ENCODE measurements at places on chromosomes 7 and 10.

GRCh38 chr7:46484906-46485305 is 563.8 kb upstream of the IGFBP3 start:
- no peak for DNase-seq

GRCh38 chr7:34567906-34568305 is 90.1 kb upstream of the NPSR1 start:
- no peak for DNase-seq

- DNase-seq: peak; percentile 36
Observed at GRCh38 chr10:102040305-102041050, 15.5 kb downstream of the ARMH3 start.

- DNase-seq: peak; percentile 28
Observed at GRCh38 chr7:46139079-46139478, 218.0 kb upstream of the IGFBP3 start.

DNA sequence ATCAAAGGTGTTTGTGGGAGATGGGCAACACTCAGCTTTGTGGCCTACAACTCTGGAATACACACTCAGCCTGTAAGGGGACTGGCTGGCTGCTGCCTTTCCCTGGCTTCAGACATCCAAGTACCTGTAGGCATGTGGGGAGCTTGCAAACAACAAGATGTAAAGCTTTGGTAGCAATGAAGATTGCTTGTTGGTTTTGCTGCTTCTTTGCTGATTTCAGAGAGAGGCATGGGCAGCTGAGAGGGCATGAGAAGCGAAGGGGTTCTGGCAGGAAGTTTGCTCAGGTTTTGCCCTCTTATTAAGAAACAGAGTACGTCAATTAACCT is 434.8 kb downstream of the LRMDA start:
- DNase-seq: no peak

- peak; percentile 62 for DNase-seq
Observed at GRCh38 chr7:78149787-78150186, 351.2 kb downstream of the PHTF2 start.

GRCh38 chr7:91566402-91566732 is 302.1 kb downstream of the FZD1 start:
- DNase-seq: no peak

DNA sequence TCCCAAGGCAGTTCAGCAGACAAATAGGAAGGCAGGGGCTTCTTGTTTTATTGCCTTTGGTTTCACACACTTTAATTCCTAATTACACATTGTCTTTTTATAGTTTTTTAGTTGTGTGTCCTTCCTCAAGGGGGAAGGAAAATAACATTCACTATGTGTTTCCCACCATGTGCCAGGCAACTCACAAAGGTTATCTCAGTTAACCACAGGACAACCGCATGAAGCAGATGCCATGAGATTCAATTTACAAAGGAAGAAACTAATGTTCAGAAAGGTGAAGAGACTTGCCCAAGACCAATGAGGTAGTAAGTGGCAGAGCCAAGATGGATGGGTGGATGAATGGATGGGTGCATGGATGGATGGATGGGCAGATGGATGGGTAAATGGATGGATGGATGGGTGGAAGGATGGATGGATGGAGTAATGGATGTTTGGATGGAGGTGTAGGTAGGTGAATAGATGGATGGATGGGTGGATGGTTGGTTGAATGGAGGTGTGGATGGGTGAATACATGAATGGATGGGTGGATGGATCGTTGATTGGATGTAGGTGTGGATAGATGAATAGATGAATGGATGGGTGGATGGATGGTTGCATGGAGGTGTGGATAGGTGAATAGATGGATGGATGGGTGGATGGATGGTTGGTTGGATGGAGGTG is 77.9 kb downstream of the ARHGAP22 start:
- DNase-seq: no peak

GRCh38 chr10:114328441-114328812 is 75.9 kb downstream of the AFAP1L2 start:
- DNase-seq: no peak

DNA sequence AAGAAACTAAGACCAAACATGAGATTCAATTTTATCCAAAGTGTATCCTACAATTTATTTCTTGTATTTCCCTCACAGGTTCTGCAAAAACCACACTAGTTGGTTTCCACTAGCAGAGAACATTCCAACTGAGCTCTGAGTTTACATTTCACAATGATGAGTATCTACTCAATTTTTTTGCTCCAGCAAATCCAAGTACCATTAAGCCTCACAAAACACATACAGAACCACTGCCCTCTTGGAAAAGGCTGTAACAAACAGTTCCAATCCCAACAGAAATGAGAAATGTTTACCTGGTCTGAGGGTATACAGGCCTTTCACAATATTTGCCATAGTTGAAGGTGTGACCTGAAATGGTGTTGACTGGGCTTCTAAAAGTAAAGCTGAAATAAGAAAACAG is 59.9 kb downstream of the CACUL1 start:
- DNase-seq: peak; percentile 55

DNA sequence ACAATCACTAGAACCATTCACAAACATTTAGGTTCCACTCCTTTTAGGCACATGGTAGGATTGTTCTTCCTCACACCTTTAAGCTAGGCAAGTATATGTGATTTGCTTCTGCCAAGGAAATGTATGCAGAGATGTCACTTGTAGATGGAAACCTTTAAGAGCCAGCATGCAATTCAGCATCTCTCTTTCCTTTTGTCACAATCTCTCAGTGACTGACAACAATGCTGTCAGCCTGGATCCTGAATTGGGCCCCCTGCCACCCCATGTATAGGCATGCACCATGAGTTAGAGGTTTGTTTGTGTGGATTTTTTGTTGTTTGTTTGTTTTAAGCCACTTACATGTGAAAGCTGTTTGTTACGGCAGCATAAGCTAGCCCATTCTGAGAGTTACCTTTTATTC is 169.6 kb upstream of the PDE1C start:
- DNase-seq: no peak

GRCh38 chr10:36073796-36074345 is 431.8 kb upstream of the FZD8 start:
- DNase-seq: no peak

GRCh38 chr7:21367081-21367480 is 60.8 kb upstream of the SP4 start:
- DNase-seq: no peak

DNA sequence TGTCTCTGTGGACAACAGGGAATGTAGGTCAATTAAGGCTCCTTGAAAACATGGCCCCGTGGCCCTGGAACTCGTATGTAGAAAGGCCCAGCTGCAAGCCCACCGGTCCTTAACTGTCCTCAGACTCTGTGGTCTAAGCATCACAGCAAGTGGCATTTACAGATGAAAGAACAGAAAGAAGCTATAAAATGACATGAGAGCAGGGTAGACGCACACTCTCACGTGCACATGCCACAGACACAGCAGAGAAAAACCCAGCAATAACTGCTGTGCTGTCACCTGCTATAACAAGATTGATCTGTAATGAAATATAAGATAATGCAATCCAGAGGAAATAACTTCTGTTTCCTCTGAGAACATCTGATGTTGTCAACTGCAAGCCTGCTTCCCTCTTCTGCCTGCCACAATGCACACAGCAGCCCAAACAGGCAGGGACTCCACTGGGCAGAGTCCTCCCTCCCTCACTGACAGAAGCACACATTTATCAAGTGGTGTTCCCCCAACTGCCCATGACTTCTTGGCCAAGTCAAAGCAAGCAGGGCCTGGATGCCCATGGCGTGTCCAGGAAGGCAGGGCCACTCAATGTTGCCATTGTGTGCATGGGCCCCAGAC is 63.9 kb downstream of the GFRA1 start:
- no peak for DNase-seq

GRCh38 chr7:38600741-38601140 is 30.4 kb downstream of the AMPH start:
- DNase-seq: no peak

DNA sequence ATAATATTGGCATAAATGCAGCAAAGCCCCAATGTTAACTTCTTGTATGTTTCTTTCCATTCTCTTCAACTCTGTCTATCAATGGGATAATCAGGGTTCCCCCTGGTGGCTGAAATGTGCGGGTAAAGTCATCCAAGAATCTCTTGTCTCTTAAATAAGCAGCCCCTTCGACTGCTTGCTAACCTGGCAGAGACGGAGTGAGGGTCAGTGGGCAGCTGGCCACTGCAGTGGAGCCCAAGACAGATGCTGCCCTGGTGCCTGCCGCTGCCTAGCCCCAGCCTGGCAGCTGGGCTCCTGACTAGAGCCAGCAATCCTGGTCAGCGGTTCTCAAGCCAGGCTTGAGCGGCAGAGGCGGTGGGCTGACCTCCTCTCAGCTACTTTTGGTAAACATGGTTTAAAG is 248.9 kb downstream of the COBL start:
- peak; percentile 53 for DNase-seq

- no peak for DNase-seq
Observed at GRCh38 chr10:12022580-12023257, 19.9 kb downstream of the UPF2 start.

GRCh38 chr10:35451151-35452016 is 115.1 kb downstream of the CCNY start:
- DNase-seq: no peak

DNA sequence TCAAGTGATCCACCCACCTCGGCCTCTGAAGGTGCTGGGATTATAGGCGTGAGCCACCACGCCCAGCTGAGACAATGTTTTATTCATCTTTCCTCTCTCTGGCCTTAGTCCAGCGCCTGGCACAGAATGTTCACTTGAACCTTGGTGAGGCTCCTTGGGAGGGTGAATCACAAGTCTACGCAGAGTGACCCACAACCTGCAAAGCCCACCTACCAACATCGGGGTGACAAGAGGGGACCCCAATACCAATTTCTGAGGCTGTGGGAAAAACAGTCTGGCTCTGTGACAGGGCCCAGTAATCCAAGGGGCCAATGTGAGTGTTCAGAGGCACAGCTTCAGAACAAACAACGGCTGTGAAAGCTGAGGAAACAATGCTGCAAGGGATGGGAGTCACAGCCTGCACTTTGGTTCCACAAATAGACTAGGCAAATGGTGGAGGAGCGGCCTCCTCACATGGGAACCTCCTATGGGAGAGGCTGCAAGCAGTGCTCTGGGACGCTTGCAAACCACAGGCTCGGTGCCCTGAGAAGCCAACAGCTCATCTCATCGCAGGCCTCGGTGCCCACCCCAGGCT is 5.6 kb upstream of the MALSU1 start:
- no peak for DNase-seq

- DNase-seq: peak; percentile 74
Observed at GRCh38 chr7:47968847-47969774, 10.3 kb downstream of the HUS1 start.

DNA sequence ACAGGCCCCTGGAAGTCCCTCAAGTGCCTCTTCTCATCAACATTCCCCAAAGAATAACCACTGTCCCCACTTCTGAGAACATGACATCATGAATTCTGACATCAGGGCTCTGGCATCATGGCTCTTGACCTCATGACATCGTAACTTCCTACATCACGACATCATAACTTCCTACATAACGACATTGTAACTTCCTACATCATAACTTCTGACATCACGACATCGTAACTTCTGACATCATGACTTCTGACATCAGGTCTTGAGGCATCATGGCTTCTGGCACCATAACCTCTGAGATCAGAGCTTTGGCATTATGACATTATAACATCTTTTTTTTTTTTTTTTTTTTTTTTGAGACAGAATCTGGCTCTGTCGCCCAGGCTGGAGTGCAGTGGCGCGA is 66.7 kb upstream of the FAM20C start:
- DNase-seq: no peak

DNA sequence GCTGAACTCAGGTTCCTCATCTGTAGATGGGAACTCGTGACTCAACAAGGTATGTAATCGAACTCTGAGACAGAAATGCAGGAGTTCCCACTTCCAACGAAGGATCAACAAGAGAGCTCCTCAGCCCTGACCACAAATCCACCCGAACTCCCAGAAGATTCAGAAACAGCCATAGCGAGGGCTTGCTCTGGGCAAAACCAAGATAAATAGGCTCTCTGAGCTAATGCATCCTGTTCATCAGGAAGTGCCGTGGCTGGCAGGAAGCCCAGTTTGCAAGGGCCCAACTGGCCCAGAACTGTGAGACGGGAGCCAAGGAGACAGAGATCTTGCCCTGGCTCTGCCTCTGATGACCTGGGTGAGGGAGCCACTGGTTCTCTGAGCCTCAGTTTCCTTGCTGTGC is 141.7 kb upstream of the PFKP start:
- no peak for DNase-seq

GRCh38 chr7:157560258-157560654 is 223.5 kb downstream of the DNAJB6 start:
- no peak for DNase-seq

DNA sequence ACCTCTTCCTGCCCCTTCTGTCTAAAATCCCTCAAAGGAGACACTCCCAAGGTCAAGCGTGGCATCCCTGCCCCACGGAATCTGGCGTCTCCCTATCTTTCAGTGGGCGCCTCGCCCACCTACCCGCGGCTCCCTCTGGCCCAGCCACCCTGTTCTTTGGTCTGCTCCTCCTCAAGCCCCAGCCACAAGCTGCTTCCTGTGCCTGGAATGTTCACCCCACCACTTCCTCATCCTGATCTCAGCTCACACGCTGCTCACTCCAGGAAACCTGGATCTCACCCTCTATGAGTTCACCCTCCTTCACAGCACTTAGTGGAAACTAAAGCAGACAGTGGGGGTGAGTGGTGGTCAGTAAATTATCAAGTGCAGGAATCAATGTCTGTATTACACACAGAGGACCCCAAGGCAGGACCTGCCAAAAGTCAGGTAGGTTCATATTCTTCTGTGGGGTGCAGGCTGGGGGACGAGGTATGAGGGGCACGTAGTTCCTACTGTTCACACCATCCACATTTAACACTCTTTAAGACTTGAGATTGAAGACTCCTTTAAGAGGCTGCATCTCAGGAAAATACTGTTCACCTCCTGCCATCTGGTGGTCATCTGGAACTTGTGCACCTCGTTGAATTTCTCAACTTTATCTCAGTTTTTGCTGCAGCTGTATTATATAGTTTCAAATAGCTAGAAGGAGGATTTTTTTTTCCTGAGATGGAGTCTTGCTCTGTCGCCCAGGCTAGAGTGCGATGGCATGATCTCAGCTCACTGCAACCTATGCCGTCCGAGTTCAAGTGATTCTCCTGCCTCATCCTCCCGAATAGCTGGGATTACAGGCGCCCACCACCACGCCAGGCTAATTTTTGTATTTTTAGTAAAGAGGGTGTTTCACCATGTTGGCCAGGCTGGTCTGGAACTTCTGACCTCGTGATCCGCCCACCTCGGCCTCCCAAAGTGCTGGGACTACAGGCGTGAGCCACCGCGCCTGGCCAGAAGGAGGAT is 166.6 kb downstream of the ARHGAP21 start:
- DNase-seq: peak; percentile 45

GRCh38 chr7:133419041-133419440 is 166.2 kb downstream of the EXOC4 start:
- no peak for DNase-seq

DNA sequence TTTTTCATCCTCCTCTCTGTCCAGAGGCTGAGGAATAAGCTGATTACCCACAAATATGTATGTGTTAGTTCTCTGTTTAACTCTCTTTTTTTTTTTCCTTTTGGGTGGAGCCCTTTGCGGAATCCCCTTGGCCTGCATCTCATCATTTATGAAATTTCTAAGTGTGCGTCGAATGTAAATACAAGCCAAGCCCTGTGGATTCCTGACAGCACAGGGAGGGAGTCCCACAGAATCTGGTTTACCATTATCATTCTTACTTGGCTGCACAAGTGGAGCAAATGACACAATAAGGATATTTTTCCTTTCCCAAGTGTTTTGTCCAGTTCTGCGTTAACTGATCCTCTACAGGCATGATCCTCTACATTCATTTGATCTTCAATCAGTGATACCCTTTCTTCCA is 11.4 kb downstream of the STK31 start:
- DNase-seq: no peak
